ENCODE measurements at places on chromosomes 11 and 22.

DNA sequence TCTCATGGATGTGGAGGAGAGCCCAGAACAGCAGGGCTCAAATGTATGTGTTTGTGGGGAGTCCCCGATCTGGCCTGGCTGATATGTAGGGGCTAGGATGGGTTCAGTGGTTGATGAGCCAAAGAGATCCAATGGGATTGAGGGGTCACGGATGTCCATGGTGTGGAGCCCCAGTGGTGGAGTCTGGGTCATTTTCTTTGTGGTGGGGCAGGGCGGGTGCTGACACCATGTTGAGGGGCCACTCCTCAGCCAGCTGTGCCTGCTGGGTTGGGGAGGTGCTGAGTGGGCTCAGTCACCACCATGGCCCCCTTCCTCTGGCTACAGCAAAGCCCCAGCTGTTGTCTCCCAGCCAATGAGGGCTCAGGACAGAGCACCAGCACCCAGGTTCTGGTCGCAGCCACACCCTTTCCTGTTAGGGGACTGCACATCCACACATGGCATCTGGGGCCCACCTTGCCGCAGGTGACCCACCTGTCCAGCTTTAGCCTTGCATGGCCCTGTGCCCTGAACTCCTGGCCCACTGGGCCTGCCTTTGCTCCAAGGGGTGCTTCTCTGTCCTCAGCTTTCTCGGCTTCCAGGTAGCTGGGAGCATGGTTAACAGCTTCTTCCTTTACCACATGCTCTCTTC lies 3.2 kb upstream of the GNAZ start:
- no peak for DNase-seq

GRCh38 chr11:60971520-60971919 lies at the start of gene CD6:
Gene CD6, plus strand, starts transcription at chr11:60971680. Its CDS starts 186 bp downstream, at chr11:60971866.
- no peak for DNase-seq

DNA sequence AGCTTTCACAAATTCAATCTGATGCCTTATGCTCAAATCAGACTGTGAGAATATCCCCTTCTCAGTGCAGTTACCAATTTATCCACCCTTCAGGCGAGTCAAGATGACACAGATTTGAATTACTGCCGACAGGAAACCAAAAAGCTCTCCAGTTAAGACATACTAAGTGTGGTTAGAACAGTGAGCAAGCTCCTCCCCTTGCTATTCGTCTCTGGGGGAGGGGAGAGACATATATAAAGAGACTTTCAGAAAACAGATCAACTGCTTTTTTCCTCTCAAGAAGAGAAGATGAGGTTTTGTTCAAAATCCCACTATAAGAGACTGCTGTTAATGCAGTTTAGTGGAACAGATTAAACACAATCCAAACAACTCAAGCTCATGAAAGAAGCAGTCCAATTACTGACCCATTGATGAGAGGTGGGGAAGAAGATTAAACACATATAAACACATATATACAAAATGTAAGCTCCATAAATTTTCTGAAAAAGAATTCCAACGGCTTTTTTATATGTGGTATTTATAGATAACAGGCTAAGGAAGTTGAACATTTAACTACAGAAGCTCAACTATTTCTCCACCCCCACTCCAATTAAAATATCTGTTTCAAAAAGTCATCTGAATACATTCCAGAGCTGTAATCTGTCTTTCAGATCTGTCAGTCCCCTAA lies 102.7 kb downstream of the MRTFA start:
- DNase-seq = no peak

- no peak for DNase-seq
Measured at GRCh38 chr11:105023003-105023402, at the start of gene CASP5. Gene CASP5, minus strand, starts transcription at chr11:105023168. Its CDS starts 32 bp downstream, at chr11:105023136.

DNA sequence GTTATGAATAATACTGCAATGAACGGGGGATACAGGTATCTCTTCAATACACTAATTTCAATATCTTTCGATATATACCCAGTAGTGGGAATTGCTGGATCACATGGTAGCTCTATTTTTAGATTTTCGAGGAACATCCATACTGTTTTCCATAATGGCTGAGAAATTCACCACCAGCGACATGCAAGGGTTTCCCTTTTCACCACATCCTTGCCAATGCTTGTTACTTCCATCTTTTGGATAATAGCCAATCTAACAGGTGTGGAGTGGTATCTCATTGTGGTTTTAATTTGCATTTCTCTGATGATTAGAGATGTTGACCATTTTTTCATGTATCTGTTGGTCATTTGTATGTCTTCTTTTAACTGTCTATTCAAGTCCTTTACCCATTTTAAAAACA lies 5.9 kb downstream of the IL10RA start:
- no peak for DNase-seq

DNA sequence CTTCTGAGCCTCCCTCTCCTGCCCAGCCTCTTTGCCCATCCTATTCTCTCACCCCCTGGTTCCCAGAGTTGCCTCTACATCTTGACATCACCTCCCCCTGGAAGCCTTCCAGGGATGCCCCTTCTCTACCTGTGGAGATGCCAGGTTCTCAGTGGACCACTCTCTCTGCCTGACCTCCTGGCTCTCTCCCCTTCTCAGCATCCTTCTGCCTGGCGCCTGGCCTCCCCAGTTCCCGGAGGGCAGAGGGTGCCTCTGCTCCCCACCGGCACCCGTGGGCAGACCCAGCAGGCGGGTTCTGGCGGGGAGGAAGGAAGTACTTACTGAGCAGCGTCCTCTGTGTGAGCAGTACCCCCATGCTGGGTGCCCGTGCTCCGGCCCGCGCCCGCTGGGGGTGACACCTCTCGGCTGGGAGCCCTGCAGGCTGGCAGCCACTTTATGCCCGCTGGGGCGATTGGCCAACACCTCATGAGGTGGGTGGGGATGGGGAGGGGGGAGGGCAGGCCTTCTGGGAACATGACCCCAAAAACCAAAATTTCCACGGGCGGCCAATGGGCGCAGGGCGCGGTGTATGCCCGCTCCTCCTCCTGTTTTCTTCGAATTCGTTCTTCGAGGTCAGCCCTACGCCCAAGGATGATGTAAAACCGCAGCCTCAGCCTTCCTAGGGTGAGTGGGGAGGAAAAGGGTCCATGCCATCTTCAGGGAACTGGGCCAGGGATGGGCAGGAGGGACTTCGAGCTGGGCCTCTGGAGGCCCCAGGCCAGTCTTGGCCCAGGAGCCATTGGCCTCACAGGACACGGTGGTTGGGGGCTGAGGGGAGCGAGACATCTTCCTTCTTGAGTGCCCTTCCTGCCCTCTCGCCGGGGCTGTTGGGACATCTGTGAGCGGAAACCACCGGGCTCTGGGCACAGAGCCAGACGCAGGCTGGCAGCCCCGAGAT lies at the start of gene OSM:
TSS of gene OSM (minus strand) at position 407 of the 937 bp plus-strand sequence. CDS start at position 355, 52 bp downstream.
- no peak for DNase-seq

DNA sequence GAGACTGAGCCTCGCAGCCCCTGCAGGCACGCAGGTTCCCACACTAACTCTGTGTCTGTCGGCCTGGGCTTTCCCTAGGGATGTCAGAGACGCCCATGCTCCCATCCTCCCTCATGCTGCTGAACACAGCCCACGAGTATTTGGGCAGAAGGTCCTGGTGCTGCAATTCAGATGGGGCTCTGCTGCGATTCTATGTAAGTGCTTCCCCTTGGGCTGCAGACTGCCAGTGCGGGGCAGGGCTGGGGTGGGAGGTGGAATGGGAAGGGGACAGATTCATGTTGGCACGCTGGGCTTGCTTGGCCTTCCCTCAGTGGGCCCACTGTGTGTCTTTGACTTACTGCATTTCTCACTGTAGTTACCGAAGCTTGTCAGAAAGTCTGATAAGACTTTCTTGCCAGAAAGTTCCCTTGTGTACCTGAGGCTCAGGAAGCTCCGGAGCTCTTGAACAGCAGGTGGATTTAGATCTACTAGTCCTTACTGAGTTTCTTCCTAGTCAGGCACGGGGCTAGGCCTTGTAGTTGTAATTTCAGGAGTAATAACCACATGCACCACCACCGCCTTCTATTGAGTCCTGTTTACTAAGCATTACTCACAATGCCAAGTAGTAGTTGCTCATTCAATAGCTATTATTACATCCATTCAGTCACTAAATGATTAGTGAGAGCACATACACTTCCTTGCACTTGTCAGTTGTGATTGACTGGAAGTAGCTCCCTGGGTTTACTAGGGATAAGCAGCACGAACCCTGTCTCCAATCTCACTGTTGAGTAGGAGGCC lies 65.2 kb downstream of the CABIN1 start:
- no peak for DNase-seq

DNA sequence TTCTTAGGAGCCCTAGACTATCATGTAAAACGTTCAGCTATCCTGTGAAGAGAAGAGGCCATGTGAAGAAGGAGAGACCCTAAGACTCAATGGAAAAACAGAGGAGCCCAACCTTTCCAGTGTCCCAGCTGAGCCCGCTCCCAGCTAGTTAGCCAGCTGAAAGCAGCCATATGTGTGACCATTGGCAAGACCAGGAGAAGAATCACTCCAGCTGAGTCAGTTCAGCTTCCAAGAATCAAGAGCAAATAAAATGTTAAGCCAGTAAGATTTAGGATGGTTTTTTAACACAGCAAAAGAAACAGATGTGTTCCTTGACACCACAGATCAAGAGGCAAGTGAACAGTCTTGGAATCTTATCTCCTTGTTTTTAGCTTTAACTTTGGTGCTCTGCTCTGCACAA lies 108.0 kb downstream of the CCDC81 start:
- DNase-seq = no peak

GRCh38 chr11:119329320-119329719 lies 5.0 kb upstream of the RNF26 start:
- DNase-seq = no peak

- no peak for DNase-seq
Measured at GRCh38 chr11:3152471-3153110, 12.5 kb downstream of the OSBPL5 start.

- DNase-seq = no peak
Measured at GRCh38 chr22:41766476-41766875, 34.0 kb upstream of the CCDC134 start.
